ENCODE measurements at places on chromosomes 3 and 15.

DNA sequence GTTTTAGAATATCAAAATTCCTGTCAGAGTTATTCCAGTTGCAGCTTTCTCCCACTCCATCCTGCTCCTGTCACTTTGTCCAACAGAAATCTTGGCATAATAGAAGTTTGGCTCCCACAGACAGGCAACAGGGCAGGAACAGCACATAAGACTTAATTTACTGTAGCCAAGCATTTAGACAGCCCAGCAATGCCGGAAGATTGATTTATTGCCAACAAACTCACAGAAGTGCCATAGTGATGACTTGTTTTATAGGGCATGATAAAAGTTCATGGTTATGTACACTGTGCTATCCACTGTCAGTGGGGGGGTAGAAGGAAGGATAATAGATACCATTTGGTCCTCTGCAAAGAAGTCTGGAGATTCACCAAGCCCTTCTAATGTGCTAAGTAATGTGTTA lies 98.3 kb upstream of the CBLB start:
- DNase-seq: no peak

DNA sequence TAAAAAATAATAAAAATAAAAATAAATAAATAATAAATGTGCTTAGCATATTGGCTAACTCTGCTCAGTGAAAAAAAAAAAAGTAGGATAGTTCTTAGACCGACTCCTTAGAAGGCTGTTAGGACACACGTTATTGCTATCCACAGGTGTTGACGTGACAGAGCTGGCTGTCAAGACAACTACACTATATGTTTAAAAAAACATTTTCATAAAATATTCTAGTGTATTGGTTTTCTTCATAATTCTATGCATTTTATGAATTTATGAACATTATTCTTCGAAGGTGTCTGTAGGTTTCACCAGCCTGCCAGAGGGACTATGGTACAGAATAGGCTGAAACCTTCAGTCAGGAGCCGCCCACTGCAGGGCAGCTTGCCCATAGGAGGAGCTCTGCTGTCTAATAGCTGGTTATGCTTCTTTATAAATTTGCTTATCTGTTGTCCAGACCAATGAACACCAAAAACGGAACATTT lies 9.2 kb downstream of the TM4SF1 start:
- DNase-seq: no peak

GRCh38 chr15:80106051-80106450 lies 46.6 kb downstream of the ZFAND6 start:
- DNase-seq: no peak

DNA sequence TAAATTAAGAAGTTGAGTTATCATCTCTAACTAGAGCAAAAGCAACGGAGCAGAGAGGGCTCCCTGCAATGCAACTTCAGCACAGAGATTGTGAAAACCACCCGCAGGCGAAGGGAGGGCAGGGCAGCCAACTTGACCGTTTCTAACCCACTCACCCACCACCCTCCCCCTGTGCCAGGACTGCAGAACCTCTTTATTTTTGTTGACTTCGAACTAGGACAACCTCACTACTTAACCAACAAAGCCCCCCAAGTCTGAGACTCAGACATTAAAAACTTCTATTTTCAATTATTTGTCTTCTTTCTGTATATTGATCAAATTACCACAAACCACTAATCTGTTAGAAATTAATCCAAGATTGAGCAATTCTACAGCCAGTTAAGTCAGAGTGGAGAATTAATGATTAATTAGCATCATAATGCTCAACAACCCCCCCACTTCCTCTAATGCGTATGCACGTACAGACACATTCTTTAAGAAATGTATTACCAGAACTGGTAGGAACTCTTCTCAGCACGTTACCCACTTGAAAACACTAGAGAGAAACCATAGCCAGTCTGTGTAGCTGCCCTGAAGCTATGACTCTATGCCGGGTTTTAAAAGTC lies 2.0 kb downstream of the MGLL start:
- DNase-seq: no peak

- no peak for DNase-seq
Observed at GRCh38 chr15:93428150-93428549, 339.1 kb upstream of the RGMA start.

DNA sequence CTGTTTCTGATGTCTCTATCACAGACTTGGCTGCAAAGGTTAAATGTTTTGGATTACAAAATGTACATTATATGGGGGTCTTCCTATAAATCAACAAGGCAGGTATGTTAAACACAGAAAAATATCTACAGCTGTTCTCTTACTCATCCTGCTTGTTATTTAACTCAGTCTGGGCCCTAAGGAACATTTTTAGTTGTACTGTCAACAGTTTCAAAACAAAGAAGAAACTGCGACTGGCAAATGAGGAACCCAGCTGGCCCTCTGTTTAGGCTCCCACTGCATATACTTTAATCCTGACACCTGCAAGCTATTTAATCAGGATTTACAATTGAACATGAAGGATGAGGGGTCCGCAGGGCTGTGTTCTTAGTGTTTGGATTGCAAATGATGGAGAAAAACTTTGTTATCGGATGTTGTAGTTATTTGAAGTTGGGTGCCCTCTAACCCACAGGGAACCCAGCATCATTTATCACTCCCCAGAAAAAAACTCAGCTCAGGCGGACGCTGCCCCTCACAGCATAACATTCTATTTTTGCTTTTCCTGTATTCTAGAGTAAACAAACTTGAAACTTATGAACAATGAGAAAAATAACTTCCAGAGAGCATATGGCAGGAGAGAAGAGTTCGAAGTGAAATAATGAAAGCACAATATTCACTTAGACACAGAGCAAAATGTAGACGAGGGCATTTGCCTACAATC lies 91.2 kb downstream of the POLR2M start:
- no peak for DNase-seq

GRCh38 chr3:107674371-107674770 lies 151.6 kb downstream of the BBX start:
- no peak for DNase-seq

DNA sequence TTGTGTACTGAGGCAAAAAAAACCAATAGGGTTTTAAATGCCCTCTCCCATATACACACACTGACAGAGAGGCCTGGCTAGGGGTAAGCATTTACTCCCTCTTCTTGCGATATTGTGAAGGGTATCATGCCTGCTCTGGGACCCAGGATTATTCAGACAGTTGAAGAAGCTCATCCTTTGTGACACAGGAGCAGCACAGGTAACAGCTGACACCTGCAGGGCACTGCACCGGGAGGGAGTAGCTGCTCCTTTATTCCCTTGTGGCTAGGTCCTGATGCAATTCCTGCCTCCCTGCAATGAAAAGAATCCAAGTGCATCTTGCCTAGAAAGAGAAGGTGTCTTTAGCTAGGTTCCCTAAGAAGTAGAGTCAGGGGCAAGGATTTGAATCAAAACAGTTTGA lies 23.4 kb downstream of the POMGNT2 start:
- no peak for DNase-seq

GRCh38 chr15:41258750-41259471 lies 27.8 kb downstream of the CHP1 start:
- DNase-seq: no peak

DNA sequence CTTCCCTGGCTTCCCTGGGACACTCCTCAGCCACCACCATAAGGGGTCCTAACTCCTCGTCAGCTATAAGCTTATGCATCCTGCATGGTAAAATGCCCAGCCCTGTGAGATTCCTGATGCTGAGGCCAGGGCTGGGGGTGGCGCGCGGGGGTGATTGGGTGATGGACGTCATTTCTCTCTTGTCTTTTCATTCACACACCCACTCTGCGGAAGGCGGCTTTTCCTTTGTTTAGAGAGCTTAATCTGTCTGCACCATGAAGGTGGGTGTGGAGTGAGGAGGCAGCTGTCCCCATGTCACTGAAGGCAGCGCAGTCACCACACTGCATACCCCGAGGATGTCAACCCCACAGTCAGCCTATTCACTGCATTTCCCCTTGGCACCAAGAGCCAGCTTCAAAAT lies 110.0 kb upstream of the NSMCE3 start:
- DNase-seq: no peak

- no peak for DNase-seq
Observed at GRCh38 chr3:194277786-194278130, 73.4 kb downstream of the CPN2 start.

DNA sequence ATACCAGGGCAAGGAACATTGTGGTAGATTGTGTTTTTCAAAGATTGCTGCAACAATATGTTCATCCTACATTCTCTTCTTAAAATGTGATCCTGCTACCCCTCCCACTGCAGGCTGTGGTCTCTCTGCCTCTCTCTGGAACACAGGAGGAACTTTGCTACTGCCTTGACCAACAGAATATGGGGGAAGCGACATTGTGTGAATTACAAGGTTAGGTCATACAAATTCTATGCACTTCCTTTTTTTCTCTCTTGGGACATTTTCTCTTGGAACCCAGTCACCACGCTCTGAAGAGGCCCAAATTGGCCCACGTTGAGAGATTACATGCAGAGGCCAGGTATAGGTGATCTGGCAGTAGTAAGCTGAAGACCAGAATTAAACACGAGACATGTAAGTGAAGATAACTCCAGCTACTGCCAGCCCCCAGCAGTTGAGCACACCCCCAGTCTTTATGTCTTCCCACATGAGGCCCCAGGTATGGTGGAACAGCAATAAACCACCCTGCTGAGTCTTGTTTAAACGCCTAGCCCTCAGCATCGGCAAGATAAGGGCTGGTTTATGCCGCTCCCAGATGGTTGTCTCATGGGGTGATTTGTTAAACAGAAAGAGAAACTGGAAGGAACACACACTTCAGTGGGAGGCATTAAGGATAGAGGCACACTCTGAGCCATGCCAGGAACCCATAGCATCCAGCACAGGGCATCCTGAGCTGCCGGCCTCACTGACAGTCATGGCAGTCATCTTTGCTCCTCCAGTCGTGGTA lies 59.9 kb downstream of the FAM43A start:
- DNase-seq: no peak

GRCh38 chr3:38603731-38604131 lies 45.8 kb downstream of the SCN5A start:
- DNase-seq: no peak

- no peak for DNase-seq
Observed at GRCh38 chr15:70647396-70647795, 116.0 kb downstream of the UACA start.

DNA sequence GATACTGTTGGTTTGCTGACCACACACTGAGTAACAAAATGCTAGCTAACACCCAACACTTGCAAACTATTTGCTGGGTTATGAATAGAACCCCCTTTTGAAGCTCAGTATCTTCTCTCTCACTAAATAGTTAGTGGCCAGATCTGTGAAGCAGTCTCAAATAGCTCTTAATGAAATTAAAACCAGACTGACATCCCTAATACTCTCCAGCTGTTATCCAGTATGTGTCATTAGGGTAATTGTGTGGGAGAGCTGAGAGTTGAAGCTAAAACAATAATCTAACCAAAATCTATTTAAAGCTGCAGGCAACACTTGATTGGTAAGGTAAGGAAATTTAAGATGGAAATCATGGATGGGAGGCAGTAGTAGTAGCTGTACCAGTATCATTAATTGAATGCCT lies 110.4 kb upstream of the RORA start:
- no peak for DNase-seq

DNA sequence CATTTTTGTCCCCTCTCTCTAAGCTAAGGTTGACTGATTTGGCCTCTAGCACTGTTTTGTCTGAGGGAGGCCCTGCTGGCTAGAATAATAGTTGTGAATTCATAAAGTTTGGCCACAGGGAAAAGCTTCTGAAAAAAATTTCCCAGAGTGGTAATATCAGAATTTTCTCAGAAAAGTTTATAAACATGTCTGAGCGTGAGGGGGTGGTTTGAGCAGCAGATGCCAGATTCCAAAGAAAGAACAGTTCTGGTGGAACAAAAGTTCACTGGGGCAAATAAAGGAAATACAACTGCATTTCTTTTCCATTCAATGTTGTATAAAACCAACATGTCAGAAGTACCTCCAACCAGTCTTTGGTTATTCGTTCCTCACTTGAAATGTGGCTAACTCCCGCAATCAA lies 61.2 kb downstream of the CLDN1 start:
- no peak for DNase-seq

DNA sequence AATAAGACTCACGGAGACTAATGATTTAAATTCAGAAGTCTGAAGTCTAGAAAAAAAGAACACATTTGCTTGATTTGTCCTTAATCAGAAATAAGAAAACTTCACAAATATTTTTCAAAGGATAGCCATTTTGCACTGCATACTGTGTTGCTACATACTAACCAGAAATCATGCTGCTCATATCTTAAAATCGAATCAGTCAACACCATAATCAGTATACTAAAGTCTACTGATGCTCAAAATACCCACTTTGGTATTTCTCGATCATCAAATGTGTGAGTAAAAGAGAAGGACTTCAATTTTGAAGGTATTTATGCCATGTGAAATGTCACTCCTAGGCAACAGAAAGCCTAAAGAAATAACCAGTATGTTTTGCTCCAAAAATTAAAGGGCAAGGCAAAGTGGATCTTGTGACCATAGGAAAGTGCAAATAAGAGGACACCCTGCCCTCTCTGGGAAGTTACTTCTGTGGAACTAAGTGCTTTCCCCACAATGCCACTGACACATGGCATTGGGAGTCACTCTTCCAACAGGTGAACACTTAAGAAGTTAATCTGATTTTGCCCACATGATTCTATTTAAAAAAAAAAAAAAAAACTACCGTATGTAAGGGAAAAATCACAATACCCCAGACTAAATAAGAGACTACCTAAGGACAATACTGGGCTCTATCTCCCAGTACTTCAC lies 2.7 kb downstream of the LRIG1 start:
- no peak for DNase-seq
